ENCODE measurements at places on chromosomes 16 and 17.

GRCh38 chr16:28904828-28905227, 20.2 kb downstream of the RABEP2 start:
- no peak for DNase-seq

GRCh38 chr17:28133562-28133970, 91.1 kb downstream of the NLK start:
- no peak for DNase-seq

GRCh38 chr16:64919929-64920607, 201.8 kb downstream of the CDH11 start:
- no peak for DNase-seq

DNA sequence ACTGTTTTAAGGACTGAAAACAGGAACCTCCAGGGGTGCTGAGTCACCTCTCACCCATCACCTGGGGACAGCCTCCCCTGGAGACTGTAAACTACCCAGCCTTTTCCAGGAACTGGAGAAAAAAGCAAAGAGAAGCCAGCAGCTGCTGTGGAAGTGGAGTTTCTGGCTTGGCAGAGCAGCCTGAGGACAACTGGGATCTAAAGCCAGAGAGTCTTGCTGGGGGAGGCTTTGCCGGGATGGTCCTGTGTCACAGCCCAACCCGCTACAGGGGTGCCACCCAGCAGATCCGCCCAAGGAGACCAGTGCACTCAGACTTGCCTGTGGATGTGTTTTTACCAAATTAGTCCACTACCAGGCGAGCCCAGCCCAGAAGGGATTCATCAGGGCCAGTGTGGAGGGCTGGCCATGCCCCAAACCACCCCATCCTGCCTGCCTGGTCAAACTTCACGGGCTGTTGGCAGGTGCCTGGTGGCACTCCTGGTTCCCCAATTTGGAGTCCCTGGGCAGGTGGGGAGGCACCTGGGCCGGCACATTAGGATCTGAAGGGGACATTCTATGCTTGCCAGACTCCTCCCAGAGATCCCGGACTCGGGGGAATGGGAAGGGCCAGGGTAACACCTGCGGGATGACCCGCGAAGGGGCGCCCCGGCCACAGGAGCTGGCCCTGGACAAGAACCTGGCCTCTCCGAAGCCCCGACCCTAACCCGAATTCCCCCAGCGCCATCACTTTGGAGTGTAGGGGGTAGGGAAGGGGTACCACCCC, 771 bp downstream of the MSRB1 start:
- DNase-seq, result no peak

DNA sequence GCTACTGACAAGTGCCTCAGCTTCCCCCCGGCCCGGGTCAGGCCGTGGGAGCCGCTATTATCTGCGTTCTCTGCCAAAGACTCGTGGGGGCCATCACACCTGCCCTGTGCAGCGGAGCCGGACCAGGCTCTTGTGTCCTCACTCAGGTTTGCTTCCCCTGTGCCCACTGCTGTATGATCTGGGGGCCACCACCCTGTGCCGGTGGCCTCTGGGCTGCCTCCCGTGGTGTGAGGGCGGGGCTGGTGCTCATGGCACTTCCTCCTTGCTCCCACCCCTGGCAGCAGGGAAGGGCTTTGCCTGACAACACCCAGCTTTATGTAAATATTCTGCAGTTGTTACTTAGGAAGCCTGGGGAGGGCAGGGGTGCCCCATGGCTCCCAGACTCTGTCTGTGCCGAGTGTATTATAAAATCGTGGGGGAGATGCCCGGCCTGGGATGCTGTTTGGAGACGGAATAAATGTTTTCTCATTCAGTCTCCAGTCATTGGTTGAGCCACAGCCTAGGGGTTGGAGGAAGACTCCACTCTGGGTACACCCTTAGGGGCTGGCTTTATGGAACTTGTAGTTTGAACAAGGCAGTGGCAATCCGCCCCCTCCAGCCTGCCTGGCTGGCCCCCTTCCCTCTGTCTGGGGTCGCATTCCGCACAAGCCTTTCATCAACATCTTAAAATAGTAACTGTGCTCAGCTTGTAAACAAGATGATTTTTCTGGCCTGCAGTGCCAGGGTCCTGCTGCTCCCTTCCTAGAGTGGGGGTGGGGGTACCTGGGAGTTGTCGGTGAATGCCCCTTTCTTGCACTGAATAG, 4.1 kb downstream of the SYNGR2 start:
- DNase-seq, result no peak
